ENCODE measurements at places on chromosomes 4 and X.

DNA sequence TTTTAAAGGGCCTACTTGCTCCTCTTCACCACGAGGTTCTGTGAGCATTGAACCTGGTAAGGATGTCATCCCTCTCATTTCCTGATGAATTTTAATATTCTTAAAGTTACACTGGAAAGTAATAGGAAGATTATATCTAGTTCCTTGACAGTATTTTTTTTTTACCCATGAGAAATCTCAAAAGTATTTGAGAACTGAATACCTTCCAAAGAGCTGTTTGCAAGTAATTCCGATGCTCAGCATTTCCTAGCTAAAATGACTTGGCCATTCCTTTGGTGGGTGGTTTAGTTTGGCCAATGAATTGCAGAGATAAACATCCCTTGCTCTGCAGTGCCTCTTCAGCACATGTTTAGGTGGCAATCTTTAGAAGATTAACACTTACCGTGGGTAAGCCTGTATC, 110.2 kb upstream of the WDR1 start:
- no peak for DNase-seq

DNA sequence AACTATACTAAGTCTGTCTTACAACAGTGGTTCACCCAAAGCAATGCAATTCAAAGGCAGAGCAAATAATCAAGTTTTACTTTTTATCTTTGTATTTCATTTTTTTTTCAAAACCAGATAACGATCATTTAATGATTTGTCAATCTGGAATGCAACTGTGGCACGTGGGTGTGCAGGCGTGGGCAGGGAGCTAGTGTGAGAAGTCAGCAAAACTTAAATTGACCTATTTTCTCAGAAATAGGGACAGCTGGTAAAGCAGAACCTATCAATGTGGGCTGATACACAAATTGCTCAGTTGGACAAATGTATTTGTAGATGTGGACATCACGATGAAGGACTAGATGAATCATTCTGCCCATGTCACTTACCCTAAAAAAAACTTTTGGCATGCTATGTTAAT, 105.6 kb downstream of the CBLL2 start:
- DNase-seq = no peak

DNA sequence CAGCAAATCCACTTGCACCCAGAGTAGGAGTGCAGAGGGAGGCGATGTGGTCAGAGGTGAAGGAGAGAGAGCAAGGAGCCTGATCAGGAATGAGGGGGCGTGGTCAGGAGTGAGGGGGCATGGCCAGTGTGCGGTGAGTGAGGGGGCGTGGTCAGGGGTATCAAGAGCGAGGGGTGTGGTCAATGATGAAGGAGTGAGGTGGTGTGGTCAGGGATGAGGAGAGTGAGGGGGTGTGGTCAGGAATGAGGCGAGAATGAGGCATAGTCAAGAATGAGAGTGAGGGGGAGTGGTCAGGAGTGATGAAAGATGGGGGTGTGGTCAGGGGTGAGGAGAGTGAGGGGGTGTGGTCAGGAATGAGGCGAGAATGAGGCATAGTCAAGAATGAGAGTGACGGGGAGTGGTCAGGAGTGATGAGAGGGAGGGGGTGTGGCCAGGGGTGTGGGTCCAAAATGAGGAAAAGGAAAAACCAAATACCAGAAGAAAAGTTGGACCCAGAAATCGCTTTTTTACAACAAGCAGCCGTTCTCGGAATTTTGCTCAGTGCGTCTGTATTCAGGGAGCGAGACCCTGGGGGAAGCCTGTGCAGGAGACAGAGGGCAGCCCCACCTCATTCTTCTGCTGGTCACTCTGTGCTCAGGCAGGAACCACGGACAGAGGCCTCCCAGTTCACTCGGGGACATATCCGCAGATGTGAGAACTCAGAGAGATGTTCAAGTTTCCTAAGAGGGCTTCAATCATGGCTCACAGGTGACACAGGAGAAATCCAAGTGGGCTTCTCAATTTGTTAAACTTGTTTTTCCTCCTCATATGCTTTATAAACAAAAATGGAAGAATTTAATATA, 47.5 kb downstream of the MAGEA1 start:
- DNase-seq = no peak

DNA sequence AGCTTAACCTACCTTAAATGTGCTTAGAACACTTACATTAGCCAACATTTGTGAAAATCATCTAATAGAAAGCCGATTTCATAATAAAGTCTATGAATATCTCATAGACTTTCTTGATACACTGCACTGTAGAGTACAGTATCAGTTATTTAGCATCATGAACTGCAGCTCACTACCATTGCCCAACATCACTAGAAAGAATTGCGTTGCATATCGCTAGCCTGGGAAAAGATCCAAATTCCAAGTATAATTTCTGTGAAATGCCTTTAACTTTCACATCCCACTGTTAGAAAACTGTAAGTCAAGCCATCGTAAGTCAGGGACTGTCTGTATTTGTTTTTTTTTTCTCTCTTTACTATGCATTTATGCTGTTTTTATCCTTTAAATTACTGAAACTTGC, 918.6 kb upstream of the PABPC4L start:
- DNase-seq = no peak

GRCh38 chr4:118797558-118798142, 38.3 kb downstream of the SEC24D start:
- no peak for DNase-seq

GRCh38 chr4:113467581-113467980, 294.0 kb downstream of the CAMK2D start:
- DNase-seq = no peak

- no peak for DNase-seq
Measured at GRCh38 chr4:108130955-108131354, 37.8 kb downstream of the LEF1 start.

DNA sequence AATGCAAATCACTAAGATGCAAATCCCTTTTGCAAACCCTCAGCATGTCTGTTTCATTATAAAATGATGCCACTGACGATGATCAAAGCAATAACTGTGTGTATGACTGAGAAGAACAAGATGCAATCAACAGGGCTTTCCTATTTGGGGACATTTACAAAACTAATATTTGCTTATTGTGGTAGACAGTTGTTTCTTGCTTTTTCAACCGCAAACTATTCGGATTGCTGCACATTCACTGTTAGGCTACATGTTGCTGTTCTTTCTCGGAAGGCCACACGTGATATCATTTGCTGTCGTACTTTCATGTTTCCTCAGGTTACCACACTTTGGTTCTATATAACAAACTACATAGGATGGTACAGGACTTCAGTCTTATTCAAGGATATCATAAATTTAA, 49.8 kb downstream of the NPY5R start:
- DNase-seq = no peak

GRCh38 chrX:24692305-24692704, 1.4 kb upstream of the POLA1 start:
- no peak for DNase-seq

DNA sequence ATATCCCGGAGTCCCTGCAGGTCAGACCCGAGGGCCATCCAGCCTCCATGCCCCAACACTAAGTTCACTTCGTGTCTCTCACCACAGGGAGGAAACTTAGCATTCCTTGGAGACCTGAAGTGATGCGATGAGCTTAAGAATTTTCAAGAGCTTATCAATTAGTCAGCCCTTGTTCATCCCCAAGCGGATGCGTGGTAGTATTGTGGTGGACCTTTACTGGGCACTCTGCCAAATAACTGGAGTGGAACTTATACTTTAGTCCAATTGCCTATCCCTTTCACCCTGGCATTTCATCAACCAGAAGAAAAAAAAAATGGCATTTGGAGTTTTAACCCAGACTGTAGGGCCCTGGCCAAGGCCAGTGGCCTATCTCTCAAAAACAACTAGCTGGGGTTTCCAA, 137.1 kb downstream of the RELL1 start:
- no peak for DNase-seq

GRCh38 chr4:55439023-55439422, 43.3 kb downstream of the TMEM165 start:
- no peak for DNase-seq

DNA sequence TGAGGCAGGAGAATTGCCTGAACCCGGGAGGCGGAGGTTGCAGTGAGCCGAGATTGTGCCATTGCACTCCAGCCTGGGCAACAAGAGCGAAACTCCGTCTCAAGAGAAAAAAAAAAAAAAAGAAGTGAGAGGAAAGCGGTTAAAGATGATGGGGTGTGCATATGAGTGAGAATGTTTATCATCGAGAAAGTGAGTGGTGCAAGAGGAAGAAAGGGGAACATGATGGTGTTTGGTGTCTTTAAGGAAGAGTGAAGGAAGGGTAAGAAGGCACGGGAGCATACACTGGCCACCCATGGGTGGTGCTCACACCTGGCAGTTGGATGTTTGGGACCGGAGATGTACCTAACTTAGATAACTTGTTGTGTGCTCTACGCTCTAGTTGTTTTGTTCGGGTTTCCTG, 62.2 kb downstream of the STOX2 start:
- DNase-seq = no peak

- DNase-seq = no peak
Measured at GRCh38 chrX:146887020-146887419, 72.5 kb upstream of the CXorf51A start.

GRCh38 chrX:30822764-30823163, 66.3 kb downstream of the TAB3 start:
- no peak for DNase-seq

DNA sequence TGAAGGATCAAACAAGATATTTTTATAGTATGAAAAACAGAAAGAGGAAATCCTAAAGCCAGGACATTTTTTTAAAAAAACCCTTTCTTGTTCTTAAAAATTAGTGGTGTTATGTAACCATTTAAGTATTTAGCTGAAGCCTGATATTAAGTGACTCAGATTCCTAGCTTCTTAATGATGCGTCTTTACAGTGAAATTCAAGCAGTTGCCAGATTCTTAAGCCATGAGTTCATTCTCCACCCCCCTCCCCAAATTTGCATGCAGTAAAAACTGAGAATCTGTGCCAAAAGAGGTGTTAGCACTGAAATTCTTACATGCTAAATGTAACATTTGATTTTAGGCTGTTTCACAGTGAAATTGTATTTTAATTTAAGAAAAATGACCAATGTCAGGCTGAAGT, 180.8 kb downstream of the RAPGEF2 start:
- DNase-seq = no peak

- no peak for DNase-seq
Measured at GRCh38 chr4:125464146-125464545, 149.4 kb downstream of the FAT4 start.

Measured in stimulated activated CD4-positive, alpha-beta T cell treated with anti-CD3 and anti-CD28 coated beads, Interleukin-1b, Interleukin-23, amount 100 ng/mL, for 24 hours (primary cell).